ENCODE measurements at places on chromosomes 7 and 10. TPM values are rescaled to one million over a fixed set of nuclear protein-coding genes. Genes with fewer than 3 reads are reported as not detected.
A peak's percentile ranks its signal among the peaks of the same experiment; 100 is the strongest.

- H3K36me3 ChIP-seq: no peaks in the 10 kb centered on the region
- H3K27me3 ChIP-seq: peaks cover 36% of the 10 kb centered on the region
- H3K27ac ChIP-seq: no peak overlapping the region
- peaks cover 20% of the 10 kb centered on the region for H3K4me1 ChIP-seq
- DNase-seq: no peak
Measured at GRCh38 chr7:2710286-2710655, 22.3 kb downstream of the AMZ1 start.

DNA sequence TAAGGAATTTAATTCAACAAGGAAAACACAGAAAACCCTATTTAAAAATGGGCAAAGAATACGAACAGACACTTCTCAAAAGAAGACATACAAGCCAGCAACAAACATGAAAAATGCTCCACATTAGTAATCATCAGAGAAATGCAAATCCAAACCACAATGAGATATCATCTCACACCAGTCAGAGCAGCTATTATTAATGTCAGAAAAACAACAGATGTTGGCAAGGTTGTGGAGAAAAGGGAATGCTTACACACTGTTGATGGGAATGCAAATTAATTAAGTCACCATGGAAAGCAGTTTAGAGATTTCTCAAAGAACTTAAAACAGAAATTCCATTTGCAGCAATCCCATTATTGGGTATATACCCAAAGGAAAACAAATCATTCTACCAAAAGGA lies 55.2 kb downstream of the GCC1 start:
- no peak overlapping the region for H3K4me3 ChIP-seq
- no peak for DNase-seq
- H3K4me1 ChIP-seq: no peaks in the 10 kb centered on the region
- no peak overlapping the region for H3K27ac ChIP-seq
- no peaks in the 10 kb centered on the region for H3K36me3 ChIP-seq
- peaks cover 53% of the 10 kb centered on the region for H3K27me3 ChIP-seq

DNA sequence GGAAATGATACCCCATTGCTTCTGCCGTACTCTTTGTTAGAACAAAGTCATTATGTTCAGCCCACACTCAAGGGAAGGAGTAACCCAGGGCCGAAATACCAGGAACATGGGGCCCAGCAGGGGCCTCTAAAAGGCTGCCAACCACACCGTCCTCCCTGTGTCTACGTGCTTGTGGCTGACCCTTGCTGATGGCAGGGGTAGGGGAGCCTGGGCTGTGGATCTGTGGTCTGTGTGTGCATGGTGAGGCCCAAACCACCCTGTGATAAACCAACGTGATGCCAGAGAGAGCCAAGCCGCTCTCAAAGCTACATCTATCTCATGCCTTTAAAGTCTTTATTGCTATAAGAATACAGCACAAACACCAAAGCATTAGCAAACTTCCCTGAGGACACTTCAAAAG lies 159.2 kb downstream of the CCDC3 start:
- H3K27me3 ChIP-seq: peaks cover 7% of the 10 kb centered on the region
- H3K36me3 ChIP-seq: no peaks in the 10 kb centered on the region
- no peak for DNase-seq
- H3K27ac ChIP-seq: no peak overlapping the region
- H3K4me3 ChIP-seq: no peak overlapping the region
- peaks cover 2% of the 10 kb centered on the region for H3K4me1 ChIP-seq

- H3K27ac ChIP-seq: no peak overlapping the region
- no peaks in the 10 kb centered on the region for H3K36me3 ChIP-seq
- H3K27me3 ChIP-seq: no peaks in the 10 kb centered on the region
- H3K4me3 ChIP-seq: no peak overlapping the region
- H3K4me1 ChIP-seq: no peaks in the 10 kb centered on the region
Measured at GRCh38 chr10:4337563-4337962, 488.4 kb upstream of the AKR1E2 start.

GRCh38 chr10:121823993-121824463 lies 103.8 kb downstream of the ATE1 start:
- H3K36me3 ChIP-seq: no peaks in the 10 kb centered on the region
- H3K27me3 ChIP-seq: no peaks in the 10 kb centered on the region
- no peak overlapping the region for H3K27ac ChIP-seq
- no peak for DNase-seq
- H3K4me3 ChIP-seq: no peak overlapping the region
- H3K4me1 ChIP-seq: no peaks in the 10 kb centered on the region

GRCh38 chr10:124989526-124989925 lies 47.6 kb downstream of the ZRANB1 start:
- peaks cover 9% of the 10 kb centered on the region for H3K4me1 ChIP-seq
- peak overlapping the region; percentile 46 for H3K27ac ChIP-seq
- DNase-seq: no peak
- no peak overlapping the region for H3K4me3 ChIP-seq
- H3K36me3 ChIP-seq: peaks cover 14% of the 10 kb centered on the region
- H3K27me3 ChIP-seq: no peaks in the 10 kb centered on the region

DNA sequence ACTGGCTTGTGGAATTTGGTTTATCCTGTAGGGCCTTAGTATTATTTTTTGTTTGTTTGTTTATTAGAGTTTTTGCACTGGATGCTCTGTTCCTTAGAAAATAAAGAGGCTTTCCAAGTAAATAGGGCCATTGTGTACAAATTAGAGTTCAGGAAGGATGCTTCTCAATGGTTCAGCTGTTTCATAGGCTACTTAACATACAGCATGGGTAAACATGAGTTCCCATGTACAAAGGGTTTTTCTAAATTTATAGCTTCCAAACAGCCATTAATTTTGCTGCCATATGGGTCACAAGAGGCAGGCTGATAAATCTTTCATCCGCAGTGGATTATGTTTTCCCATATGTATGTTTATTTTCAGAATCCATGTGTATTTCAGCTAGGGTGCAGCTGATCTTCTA lies 121.6 kb upstream of the WDR11 start:
- H3K4me1 ChIP-seq: no peaks in the 10 kb centered on the region
- no peaks in the 10 kb centered on the region for H3K36me3 ChIP-seq
- H3K27ac ChIP-seq: no peak overlapping the region
- DNase-seq: no peak
- H3K27me3 ChIP-seq: peaks cover 5% of the 10 kb centered on the region

- peak overlapping the region; percentile 98 for H3K27ac ChIP-seq
- peaks cover 6% of the 10 kb centered on the region for H3K27me3 ChIP-seq
- peak overlapping the region; percentile 92 for H3K4me3 ChIP-seq
- no peak for DNase-seq
- H3K4me1 ChIP-seq: peaks cover 14% of the 10 kb centered on the region
Measured at GRCh38 chr7:120949393-120949911, 1.1 kb upstream of the ING3 start.

DNA sequence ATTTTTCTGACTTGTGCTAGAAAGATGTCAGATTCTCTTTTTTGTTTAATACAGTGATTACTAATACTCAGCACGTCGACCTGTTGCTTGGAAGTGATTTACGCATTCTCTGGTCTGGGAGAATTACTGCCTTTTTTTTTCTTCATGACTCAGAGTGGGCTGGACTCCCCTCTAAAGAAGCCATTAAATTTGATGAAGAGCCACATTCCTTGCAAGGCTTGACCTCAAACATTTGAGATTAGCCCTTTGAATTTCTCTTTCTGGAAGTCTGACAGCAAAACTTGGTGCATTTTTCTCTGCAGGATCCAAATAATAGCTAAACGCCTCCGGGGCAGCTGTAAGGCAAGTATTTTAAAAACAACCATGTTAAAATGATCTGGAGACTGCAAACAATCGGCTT lies 171.6 kb downstream of the GALNT17 start:
- H3K36me3 ChIP-seq: peaks cover 4% of the 10 kb centered on the region
- H3K4me1 ChIP-seq: no peaks in the 10 kb centered on the region
- DNase-seq: no peak
- no peak overlapping the region for H3K4me3 ChIP-seq
- H3K27me3 ChIP-seq: no peaks in the 10 kb centered on the region
- no peak overlapping the region for H3K27ac ChIP-seq

DNA sequence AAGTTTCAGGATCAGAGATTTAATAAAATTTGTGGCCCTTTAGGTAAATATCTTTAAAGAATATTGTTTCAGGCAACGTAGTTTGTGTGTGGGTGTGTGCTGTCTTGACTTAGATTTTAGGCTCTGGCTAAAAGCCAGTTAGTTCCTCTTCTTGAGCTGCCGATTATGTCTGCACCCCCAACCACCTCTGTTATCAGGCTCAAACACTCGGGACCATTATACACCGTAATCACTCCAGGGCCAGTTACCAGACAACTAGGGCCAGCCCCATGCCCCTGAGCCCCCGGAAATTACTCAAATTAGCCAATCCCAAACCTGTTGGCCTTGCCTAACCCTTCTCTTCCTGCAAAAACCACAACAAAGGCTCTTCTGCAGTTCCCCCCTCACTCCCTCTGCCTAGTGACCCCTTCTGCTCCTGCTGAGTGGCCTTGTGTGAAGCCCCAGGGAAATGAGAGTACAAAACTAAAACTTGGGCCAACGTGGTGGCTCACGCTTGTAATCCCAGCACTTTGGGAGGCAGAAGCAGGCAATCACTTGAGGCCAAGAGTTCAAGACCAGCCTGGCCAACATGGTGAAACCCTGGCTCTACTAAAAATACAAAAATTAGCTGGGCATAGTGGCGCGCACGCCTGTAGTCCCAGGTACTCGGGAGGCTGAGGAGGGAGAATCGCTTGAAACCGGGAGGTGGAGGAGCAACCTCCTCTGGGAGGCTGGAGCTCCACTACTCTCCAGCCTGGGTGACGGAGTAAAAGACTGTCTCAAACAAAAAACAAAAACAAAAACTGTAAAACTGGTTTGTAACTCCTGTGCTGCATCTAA lies 9.2 kb upstream of the HNRNPF start:
- peak overlapping the region; percentile 64 for H3K4me3 ChIP-seq
- H3K27me3 ChIP-seq: no peaks in the 10 kb centered on the region
- H3K27ac ChIP-seq: peak overlapping the region; percentile 100
- H3K4me1 ChIP-seq: peaks cover 29% of the 10 kb centered on the region
- no peaks in the 10 kb centered on the region for H3K36me3 ChIP-seq
- peak; percentile 86 for DNase-seq

DNA sequence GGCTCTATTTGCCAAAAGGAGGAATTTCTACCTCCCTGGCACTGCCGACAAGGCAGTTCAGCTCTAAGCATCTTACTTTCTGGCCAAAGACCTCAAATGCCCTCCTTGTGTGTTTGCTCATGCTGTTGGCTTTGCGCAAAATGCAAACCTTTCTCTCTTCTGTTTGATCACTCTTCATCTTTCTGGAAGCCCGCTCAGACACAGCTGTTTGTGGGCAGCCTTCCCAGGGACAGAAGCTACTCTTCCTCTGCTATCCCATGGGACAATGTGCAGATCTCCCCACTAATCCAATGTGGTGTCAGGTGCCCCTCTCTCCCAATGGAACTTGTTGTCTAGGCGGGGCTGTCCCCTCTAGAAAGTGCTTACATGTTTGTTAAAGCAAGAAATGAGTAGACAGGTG lies 278.7 kb downstream of the CCSER2 start:
- no peak overlapping the region for H3K4me3 ChIP-seq
- no peaks in the 10 kb centered on the region for H3K36me3 ChIP-seq
- DNase-seq: no peak
- no peak overlapping the region for H3K27ac ChIP-seq
- peaks cover 28% of the 10 kb centered on the region for H3K27me3 ChIP-seq
- no peaks in the 10 kb centered on the region for H3K4me1 ChIP-seq

GRCh38 chr10:131843089-131843595 lies 57.7 kb upstream of the PPP2R2D start:
- H3K4me3 ChIP-seq: no peak overlapping the region
- DNase-seq: no peak
- no peak overlapping the region for H3K27ac ChIP-seq
- no peaks in the 10 kb centered on the region for H3K4me1 ChIP-seq
- no peaks in the 10 kb centered on the region for H3K36me3 ChIP-seq

GRCh38 chr7:78280276-78280675 lies 481.7 kb downstream of the PHTF2 start:
- no peaks in the 10 kb centered on the region for H3K4me1 ChIP-seq
- no peak overlapping the region for H3K27ac ChIP-seq
- no peak overlapping the region for H3K4me3 ChIP-seq
- H3K36me3 ChIP-seq: no peaks in the 10 kb centered on the region
- DNase-seq: no peak

DNA sequence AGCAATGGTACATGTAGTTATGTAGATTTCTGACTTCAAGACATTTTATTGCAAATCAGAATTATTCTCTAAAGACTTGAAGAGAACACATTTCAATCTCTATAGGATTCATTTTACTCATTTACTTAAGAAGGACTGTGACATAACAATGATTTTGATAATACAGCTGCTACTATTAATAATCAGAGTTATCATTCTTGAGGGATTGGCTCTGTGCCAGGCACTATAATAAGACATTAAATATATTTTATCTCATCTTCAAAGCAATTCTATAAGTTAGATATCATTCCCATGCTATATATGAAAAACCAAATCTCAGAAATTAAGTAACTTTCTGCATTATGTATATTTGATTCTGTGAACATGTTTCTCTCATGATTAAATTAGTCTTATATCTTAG lies 103.7 kb upstream of the CALCR start:
- no peak overlapping the region for H3K27ac ChIP-seq
- no peaks in the 10 kb centered on the region for H3K27me3 ChIP-seq
- no peaks in the 10 kb centered on the region for H3K4me1 ChIP-seq
- no peak overlapping the region for H3K4me3 ChIP-seq
- H3K36me3 ChIP-seq: no peaks in the 10 kb centered on the region

DNA sequence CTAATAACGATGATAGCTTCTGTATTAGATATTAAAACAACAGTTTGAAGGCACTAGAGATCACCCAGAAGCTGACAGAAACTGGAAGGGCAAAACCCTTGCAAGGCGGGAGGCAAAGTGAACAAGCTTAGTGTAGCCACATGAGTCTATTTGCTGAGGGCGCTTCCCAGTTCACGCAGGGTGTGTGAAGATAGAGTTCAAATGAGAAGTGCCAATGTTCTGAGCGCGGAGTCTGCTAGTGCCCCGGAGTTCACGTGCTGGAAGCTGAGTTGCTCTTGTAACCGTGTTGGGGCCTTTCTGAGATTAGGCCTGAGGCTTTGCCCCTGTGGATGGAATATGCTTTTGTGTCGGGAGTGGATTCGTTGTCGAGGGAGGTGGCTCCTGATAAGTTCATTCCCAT lies 16.6 kb upstream of the GTPBP4 start:
- DNase-seq: no peak
- H3K4me1 ChIP-seq: no peaks in the 10 kb centered on the region
- H3K36me3 ChIP-seq: no peaks in the 10 kb centered on the region
- H3K27me3 ChIP-seq: peaks cover 19% of the 10 kb centered on the region
- H3K27ac ChIP-seq: no peak overlapping the region

- peak overlapping the region; percentile 83 for H3K27ac ChIP-seq
- peaks cover 41% of the 10 kb centered on the region for H3K27me3 ChIP-seq
- H3K36me3 ChIP-seq: no peaks in the 10 kb centered on the region
- H3K4me1 ChIP-seq: peaks cover 46% of the 10 kb centered on the region
- no peak overlapping the region for H3K4me3 ChIP-seq
Measured at GRCh38 chr7:129147731-129148130, 3.2 kb downstream of the TSPAN33 start.

Gene RRP12
- 100 TPM for total RNA-seq

Gene HOXA11
- total RNA-seq: 0.76 TPM

Gene FBXL15
- 23.7 TPM for total RNA-seq

Gene RARRES2
- not detected for total RNA-seq

Gene COBL
- total RNA-seq: not detected

Gene LHFPL3
- not detected for total RNA-seq

Gene SGPL1
- 27.4 TPM for total RNA-seq

Measured in natural killer cell treated with Interleukin-12 subunit alpha and Interleukin-12 subunit beta and Interleukin-15 and Interleukin-18, amount 100 ng/mL, for 72 hours (primary cell).